ENCODE measurements at places on chromosomes 7 and 10. TPM values are rescaled to one million over a fixed set of nuclear protein-coding genes. Genes with fewer than 3 reads are reported as not detected.

Gene BCL7B
- polyA plus RNA-seq = 53.5 TPM

Gene TRIM50
- not detected for polyA plus RNA-seq

Gene VPS41
- 4.2 TPM for polyA plus RNA-seq

Gene FOXI2
- not detected for polyA plus RNA-seq

GRCh38 chr10:97762816-97763215 lies 9.0 kb downstream of the SFRP5 start:
- DNase-seq = no peak

GRCh38 chr7:20402747-20403230 lies 72.1 kb downstream of the ITGB8 start:
- no peak for DNase-seq

DNA sequence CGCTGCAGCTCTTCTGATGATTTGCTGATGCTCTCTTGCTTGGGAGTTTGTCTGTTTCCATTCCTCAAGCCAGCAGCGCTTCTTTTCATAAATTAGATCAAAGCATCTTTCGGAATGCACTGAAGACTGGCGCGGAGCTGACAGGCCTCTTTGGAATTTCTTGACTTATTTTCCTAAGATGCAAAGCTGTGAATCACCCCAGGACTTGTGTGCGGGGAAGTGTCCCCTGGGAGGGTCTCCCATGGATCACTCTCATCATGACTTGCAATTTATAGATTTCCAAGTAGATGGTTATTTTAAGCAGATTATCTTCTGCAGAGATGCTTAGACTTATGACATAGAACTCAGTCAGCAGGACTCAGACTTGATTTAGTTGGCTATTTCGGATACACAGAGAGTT lies 467.2 kb downstream of the TCERG1L start:
- DNase-seq = no peak

- DNase-seq = peak; percentile 50
Measured at GRCh38 chr7:129163875-129164544, 19.5 kb downstream of the TSPAN33 start.

DNA sequence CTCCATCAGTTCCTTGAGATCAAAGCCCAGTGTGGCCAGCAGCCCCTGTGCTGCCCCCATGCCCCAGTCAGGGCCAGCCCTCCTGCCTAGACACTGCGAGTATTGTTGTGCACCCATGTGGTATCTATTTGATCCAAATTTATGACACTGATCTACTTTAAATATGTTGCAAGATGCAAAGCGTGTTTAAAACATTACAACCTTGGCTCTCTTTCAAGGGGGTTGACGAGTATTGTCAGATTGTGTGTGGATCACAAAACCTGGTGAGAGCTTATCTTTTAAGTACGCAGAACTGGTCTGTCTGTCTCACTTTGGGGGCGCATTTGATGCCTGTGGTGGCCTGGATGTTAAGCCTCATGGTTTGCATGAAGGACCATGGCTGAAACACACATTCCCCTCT lies 108.9 kb downstream of the COL13A1 start:
- no peak for DNase-seq

GRCh38 chr10:86287110-86287793 lies 79.3 kb downstream of the GRID1 start:
- no peak for DNase-seq

GRCh38 chr7:69782917-69783684 lies 184.8 kb downstream of the AUTS2 start:
- DNase-seq = no peak
